ENCODE measurements at places on chromosomes 3 and 15.

- no peak for DNase-seq
Measured at GRCh38 chr3:183815563-183815940, 9.8 kb downstream of the MAP6D1 start.

DNA sequence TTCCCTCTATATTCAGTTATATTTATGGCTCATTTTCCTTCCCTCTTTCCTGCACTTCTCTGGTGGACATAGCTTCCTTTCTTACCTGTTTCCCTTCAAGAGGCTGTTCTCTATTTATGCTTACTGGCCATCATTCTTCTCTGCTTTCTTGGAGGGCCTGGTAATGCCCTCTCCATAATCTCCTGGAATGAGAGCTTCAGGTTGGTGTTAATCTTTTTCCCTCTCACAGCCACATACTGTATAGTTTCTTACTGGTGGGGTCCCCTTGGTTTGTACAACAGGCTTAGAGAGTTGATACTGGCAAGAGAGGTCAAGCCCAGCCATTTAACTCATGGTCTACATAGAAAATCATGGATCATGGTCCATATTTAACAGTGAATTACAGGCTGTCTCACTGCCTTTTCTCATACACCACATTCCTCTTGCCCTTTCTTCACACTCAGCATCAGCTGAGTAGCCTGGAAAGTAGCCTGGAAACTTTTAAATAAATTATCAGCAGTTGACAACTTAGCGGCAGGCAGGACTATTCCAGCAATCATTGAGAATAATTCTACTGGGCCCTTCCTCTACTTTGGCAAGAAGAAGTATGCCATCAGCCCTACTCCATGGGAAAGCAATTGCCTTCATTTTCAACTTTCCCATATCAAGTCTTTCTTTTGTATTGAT lies 38.0 kb upstream of the DPH6 start:
- no peak for DNase-seq

- no peak for DNase-seq
Measured at GRCh38 chr3:46677411-46677726, 16.1 kb downstream of the ALS2CL start.

GRCh38 chr3:161475905-161476304 lies 20.7 kb upstream of the OTOL1 start:
- no peak for DNase-seq

- no peak for DNase-seq
Measured at GRCh38 chr15:77865701-77866100, 211.8 kb downstream of the TBC1D2B start.

DNA sequence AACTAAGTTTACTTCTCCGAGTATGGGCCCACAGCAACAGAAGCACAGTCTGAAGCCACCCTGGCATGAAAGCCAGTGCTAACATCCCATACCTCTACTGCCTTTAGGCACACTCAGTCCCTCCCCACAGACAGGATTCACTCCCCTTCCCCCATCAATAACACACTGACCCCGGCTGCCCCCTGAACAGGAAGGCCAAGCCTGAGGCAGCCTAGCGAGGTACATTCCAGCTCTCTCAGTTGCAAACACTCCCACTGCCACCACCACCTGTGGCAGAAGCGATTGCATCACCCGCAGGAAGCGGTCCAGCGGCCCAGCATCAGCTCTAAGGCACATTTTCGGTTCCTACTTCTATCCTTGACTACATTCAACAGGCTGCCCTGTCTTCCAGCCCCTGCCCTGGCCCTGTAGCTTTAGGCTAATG lies 7.0 kb upstream of the BMF start:
- peak; percentile 34 for DNase-seq

GRCh38 chr3:60675424-60675823 lies 575.8 kb downstream of the FHIT start:
- no peak for DNase-seq

GRCh38 chr3:49351521-49352011 lies 6.6 kb downstream of the GPX1 start:
- no peak for DNase-seq
